ENCODE measurements at places on chromosomes 12 and 14. TPM values are rescaled to one million over a fixed set of nuclear protein-coding genes. Genes with fewer than 3 reads are reported as not detected.

DNA sequence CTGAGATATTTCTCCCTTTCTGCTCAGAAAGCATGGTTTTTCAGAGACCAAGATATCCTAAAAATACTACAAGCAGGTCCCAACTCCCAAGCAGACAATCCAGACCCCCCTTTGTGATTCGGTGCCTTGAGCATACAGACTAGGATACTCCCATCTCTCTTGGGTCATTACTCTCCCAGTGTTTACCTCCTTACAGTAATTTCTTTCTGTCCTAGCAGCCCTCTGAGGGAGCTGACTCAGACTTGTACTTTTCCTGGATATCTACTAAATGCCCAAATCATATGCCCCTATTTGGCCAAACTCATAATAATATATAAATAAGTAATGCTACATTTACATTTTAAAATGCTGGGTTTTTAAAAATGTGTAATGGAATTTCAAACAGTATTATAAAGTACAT, 355.6 kb downstream of the LRIG3 start:
- DNase-seq, result no peak

DNA sequence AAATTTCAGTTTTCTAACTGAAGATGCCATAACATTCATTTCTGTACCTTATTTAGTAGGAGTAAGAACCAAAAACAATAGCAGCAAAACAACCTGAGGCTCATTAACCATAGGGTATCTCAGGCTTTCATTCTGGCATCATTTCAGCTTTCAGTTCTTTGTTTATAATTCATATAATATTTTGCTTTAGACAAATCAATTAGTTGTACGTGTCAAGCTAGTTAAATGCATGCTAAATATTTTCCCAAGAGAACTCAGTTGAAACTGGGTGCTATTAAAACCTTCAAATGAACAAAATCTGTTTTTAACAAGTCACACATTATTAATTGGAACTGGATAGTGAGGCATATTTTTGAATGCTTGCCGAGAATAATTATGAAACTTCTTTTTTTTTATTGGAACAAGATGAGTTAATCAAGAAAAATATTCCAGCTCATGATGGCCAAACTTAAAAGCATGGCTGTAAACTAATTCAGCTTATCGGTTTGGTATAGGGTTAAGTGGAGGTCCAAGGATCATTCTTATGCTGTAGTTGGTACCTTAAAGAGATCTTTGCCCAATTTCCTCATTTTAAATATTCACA, 442.7 kb downstream of the BTG1 start:
- DNase-seq, result no peak

Gene CRACR2A
- total RNA-seq, result not detected

Gene PRB2
- total RNA-seq, result not detected

GRCh38 chr12:132524405-132524804, 34.5 kb downstream of the FBRSL1 start:
- peak; percentile 96 for DNase-seq

GRCh38 chr12:13022851-13023271, 21.3 kb upstream of the FAM234B start:
- no peak for DNase-seq

DNA sequence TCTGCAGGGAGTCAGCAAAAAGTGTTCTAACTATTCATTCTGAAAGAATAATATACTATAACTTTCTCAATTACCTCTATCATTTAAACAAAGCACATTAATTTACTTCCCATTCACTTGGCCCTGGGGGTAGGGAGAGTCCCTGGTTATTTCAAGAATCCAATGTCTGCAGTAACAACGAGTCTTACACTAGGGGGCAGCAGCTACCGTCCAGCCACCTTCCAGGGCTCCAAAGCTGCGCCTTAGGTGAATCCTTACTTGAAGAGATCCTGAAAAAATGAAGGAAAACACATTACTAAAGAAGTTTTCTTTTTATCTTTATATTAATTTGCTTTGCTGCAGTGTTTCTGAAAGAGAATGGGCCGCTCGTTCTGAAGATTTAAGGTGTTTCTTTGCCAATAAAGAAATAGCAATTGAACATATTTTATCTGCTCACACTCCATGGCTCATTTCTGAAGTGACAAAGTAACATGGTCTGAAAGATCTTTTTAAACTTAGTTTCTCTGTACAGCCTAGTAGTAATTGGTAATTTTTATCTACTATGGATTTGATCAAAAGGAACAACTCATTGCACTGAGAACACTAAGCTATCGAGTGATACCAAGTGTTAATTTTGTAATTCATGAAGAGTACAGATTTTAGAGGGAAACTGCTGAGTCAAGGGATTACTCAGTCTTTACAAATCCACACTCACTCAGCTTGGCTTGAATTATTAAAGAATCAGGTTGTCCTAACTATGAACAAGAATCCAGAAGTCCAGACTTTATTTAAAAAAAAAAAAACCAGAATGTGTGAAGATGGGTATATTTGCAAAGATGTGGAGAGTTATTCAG, 27.6 kb downstream of the BHLHE41 start:
- peak; percentile 74 for DNase-seq

DNA sequence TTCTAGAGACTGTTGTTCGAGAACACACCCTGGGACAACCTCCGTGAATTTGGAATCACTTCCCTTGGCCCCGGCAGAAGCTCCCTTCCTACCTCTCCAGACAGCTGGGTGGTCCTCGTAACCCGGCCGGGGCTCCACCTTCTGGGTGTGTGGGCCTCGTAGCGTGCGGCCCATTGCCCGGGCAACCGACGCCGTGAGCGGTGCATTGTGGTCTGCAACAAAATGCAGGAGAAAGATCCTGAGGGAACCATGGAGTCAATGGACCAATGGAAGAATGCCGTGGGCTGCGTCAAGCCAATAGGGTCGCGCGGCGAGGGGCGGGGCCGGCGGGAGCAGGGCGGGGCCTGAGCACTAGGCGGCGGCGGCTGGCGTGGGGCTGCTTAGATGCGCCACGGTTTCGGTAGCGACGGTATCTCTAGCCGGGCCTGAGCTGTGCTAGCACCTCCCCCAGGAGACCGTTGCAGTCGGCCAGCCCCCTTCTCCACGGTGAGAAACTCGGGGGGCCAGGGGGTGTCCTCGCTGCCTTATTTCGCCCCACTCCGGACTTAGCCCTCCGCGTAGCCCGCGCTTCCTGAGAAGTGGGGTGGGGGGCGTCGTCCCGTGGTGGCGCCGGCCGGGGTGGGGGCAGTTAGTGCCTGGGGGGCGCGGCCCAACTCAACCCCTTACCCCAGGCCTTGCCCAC, at the start of gene DYNLL1:
DYNLL1 (plus strand) TSS at position 383 of the 682 bp plus-strand sequence. CDS start 309 bp downstream, outside the sequence.
- peak; percentile 98 for DNase-seq

Gene TWF1
- 85.9 TPM for total RNA-seq

Gene HCAR2
- total RNA-seq, result 2.6 TPM

Gene TAS2R14
- total RNA-seq, result 1.8 TPM

GRCh38 chr14:29926228-29926627, 1.4 kb downstream of the PRKD1 start:
- no peak for DNase-seq

- peak; percentile 66 for DNase-seq
Observed at GRCh38 chr14:90508536-90509254, 111.9 kb downstream of the CALM1 start.

DNA sequence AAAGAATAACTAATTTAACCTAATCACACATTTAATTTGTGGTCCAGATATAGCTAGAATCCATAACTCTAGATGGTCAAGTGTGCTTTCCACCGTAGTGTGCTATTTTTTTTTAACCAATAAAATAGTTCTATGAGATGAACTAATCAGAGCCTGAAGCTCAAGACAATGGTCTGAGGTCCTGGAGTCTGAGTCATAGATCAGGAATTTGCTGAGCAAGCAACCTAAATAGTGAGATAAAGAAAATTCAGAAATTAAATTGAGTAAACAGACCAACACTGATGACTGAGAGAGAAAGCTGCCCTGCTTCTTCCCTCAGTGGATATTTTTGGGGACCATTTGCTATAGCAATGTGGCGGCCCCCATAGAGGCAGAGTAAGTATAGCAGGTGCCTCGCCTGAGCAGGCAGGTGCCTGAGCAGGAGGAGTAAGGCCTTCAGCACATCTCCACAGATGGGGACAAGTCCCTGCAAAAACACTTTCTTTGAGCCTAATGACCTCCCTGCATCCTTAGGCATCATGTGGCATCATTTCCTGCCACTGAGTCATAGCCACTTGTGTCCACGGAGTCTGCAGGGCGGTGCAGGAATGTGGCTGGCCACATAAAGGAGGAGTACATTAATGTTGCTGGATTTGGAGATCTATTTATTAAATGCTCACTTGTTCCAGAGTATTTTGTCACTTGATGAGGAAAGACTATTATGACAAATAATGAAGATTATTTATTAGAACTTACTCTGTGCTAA, 13.9 kb upstream of the CLEC4E start:
- DNase-seq, result peak; percentile 5

Gene CACNA2D4
- total RNA-seq, result not detected

DNA sequence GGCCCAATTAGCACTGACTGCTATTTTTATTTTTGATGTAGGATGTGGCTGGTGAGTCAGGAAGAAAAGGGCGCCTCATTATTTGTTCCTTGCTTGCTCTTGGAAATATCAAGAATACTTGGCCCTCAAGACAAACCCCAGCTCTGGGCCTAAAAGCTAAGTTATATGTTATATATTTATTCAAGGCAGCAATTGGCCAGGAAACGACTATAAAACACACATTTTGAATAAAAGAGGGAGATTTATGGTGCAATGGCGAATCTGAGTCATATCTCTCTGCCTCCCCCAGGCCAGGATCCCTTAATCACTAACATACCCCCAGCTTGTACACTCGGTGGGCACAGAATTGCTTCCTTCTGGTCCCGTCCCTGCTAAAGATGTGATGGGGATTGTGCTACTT, 63.3 kb downstream of the TBX5 start:
- no peak for DNase-seq

GRCh38 chr14:98878282-98878681, 393.7 kb downstream of the BCL11B start:
- no peak for DNase-seq

- DNase-seq, result no peak
Observed at GRCh38 chr14:72675126-72675525, 218.8 kb downstream of the DPF3 start.

DNA sequence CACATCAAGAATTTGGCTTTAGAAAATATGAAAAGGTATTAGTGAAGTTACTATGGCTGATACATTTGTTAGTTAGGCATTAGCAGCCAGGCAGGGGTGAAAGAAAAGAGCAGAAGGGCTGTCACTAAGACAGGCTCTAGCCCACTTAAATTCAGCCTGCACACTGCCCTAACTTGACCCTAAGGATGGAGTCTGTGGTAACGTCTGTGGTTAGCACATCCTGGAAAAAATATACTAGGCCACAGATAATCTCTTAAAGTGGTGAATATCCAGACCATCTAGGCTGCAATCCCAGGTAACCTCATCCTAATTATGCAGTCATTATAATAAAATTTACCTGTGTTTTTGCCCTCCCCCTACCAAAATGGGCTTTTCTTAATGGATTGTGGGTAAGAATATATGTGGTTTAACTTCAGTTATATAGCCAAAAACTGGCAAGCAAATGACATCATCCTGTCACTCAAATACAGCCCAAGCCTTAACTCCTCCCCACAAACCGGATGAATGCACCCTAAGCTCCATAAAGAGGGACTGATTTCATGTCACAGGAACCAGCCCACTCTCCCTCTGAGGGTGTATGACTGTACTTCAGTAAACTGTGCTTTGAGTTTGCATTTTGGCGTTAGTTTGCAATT, 440.9 kb downstream of the LRFN5 start:
- DNase-seq, result no peak

Gene TTC8
- total RNA-seq, result 8.1 TPM

Gene ETFBKMT
- total RNA-seq, result 2.2 TPM

Gene HHIPL1
- total RNA-seq, result 0.48 TPM

DNA sequence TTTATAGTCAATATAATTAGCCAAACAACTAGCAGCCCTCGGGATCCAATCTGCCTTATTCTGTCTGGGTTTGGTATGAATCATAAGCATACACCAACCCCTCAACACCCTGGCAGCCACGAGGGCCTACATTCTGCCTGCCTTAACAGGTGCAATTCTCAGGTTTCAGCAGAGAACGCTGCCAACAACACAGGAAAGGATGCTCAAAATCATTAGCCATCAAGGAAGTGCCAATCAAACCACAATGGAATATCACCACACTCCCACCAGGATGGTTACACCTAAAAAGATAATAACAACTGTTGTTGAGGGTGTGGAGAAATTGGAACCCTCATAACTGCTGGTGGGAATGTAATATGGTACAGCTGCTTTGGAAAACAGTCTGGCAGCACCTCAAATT, 122.8 kb downstream of the TTC7B start:
- DNase-seq, result no peak

GRCh38 chr12:123990511-123990910, 17.5 kb downstream of the ZNF664 start:
- DNase-seq, result no peak

- DNase-seq, result no peak
Observed at GRCh38 chr12:131218026-131218922, 264.6 kb downstream of the ADGRD1 start.

DNA sequence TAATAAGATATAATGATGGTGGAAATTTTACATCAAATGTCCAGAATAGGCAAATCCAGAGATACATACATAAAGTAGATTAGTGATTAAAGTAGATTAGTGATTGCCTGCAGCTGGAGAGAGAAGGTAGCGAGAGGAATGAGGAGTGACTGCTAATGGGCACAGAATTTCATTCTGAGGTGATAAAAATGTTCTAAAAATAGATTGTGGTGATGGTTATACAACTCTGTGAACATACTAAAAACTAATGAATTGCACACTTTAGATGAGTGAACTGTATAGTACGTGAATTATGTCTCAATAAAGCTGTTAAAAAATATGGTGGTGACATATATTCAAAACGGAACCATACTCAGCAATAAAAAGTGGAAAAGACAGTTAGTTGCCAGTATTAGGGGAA, 41.7 kb downstream of the PPP2R5E start:
- no peak for DNase-seq

Gene MYL6
- 666 TPM for total RNA-seq

DNA sequence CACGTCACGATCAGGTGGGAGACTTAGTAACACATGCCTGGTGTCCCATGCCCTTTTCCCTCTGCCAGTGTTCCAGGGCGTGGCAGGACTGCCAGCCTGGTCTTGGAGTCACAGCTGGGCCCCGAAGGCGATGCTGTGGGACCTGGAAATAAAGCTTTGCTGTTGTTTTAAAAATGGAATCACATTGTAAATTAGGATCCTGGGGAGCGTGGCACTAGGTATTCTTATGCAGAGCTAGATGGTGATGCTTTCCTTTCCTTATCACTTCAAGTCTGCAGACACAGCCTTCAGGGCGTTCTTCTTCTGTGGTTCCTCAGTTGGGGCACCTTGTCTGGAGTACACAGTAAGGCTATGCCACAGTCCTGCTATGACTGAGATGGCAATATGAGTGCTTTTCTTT, 64.6 kb downstream of the BICD1 start:
- no peak for DNase-seq

Gene TROAP
- 79.4 TPM for total RNA-seq

- no peak for DNase-seq
Observed at GRCh38 chr12:56221232-56221756, 428 bp downstream of the RNF41 start.

GRCh38 chr12:54579258-54579657, 9.2 kb downstream of the PPP1R1A start:
- DNase-seq, result no peak

DNA sequence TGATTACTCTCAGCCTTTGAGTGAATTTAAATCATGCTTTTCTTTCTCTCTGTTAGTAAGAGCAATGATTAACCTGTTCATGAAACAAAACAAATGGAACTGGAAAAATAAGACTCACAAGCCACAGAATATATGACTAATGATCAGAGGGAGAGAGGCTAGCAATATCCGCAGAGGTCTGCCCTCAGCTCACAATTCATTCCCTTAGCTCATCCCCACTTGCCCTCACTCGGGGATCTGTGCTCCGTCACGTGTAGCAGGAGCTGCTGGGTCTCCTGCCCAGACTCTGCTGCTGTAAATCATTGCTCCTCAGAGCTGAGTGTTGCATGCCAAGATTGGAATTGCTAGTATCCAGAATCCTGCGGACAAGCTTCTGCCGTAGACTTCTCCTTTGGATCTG, 53.1 kb upstream of the GNG2 start:
- DNase-seq, result no peak
